ENCODE measurements at places on chromosomes 2 and 18. TPM values are rescaled to one million over a fixed set of nuclear protein-coding genes. Genes with fewer than 3 reads are reported as not detected.

Gene CRIM1
- 105 TPM for total RNA-seq

Gene DYNAP
- not detected for total RNA-seq

Gene GCFC2
- total RNA-seq = 32.6 TPM

Gene TMEM247
- not detected for total RNA-seq

Gene GCA
- total RNA-seq = 39.6 TPM

Gene LHCGR
- 0.16 TPM for total RNA-seq

Gene TRMT61B
- total RNA-seq = 42.0 TPM

Gene ALPP
- total RNA-seq = not detected

Gene TMEM178A
- 25.1 TPM for total RNA-seq

Gene SERPINB10
- not detected for total RNA-seq

Gene FNDC4
- 41.3 TPM for total RNA-seq

Gene CEP76
- 22.5 TPM for total RNA-seq

Gene FLACC1
- 3.7 TPM for total RNA-seq

Gene LINC00305
- total RNA-seq = not detected

Gene FOXD4L1
- 0.31 TPM for total RNA-seq

Gene VSNL1
- total RNA-seq = 23.1 TPM

Gene PPP1R1C
- 2.7 TPM for total RNA-seq

Measured in occipital lobe (tissue), 3 donors.